CD4-positive, alpha-beta memory T cell (primary cell): ENCODE measurements at places on chromosomes 12 and 14. TPM values are rescaled to one million over a fixed set of nuclear protein-coding genes. Genes with fewer than 3 reads are reported as not detected.

COL2A1 gene
- not detected for total RNA-seq

TMEM253 gene
- total RNA-seq, result not detected

ADAM21 gene
- total RNA-seq, result not detected

MCRS1 gene
- 78.4 TPM for total RNA-seq

EFCAB11 gene
- total RNA-seq, result 1.3 TPM

CD4 gene
- 285 TPM for total RNA-seq

DNA sequence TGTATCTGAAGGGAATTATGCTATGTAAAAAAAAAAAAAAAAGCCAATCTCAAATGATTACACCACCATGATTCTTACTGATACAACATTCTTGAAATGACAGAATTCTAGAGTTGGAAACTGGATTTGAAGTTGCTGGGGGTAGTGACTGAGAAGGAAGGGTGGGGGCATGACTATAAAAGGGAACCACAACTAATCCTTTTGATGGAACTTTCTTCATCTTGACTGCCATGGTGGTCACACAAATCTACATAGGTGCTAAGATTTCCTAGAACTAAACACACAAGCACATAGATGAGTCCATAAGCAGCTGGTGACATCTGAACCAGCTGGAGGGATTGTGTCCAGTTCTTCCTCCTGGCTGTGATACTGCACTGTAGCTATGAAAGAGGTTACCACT, 51.4 kb downstream of the CLMN start:
- no peaks in the 10 kb centered on the region for H3K27me3 ChIP-seq
- no peak for DNase-seq
- peaks cover 19% of the 10 kb centered on the region for H3K4me1 ChIP-seq
- H3K36me3 ChIP-seq, result no peaks in the 10 kb centered on the region
- H3K4me3 ChIP-seq, result no peak overlapping the region

- no peak overlapping the region for H3K4me3 ChIP-seq
- H3K27ac ChIP-seq, result no peak overlapping the region
- H3K27me3 ChIP-seq, result no peaks in the 10 kb centered on the region
- H3K36me3 ChIP-seq, result no peaks in the 10 kb centered on the region
- DNase-seq, result no peak
Observed at GRCh38 chr12:47114481-47114892, 34.7 kb upstream of the AMIGO2 start.

DNA sequence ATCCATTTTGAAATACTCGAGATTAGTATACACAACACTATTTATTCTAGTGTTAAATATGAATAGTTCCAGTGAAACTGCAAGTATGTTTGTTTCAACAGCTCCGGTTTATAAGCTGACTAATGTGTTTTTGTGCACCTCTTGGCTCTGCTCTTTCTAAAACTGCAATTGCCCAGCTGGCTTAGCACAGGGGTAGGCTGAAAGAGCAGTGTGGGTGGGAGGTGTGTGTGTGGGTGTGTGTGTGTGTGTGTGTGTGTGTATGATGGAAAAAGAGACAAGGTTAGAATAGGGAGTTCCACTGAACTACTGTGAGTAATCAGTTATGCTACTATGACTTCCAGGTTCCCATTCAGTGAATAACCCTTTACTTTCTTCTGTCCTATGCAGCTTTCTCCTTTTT, 37.8 kb upstream of the DDHD1 start:
- no peak overlapping the region for H3K27ac ChIP-seq
- no peak overlapping the region for H3K4me3 ChIP-seq
- no peaks in the 10 kb centered on the region for H3K27me3 ChIP-seq
- no peak for DNase-seq

DNA sequence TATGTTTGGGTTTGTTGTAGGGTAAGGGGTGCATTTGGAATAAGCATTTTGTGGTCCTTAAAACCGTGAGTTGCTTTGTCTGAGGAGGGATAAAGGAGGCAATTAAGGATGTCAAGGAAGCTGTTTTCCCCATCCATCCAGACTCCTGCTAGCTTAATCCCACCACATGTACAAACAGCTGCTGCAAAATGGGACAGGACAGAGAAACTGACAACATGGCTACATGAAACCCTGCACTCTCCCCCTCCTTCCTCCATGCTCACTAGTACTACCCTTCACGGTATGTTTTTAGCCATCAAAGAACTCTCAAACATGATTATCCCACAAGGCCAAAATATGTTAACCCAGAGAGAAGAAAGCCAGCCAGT, 20.6 kb downstream of the ST8SIA1 start:
- H3K4me1 ChIP-seq, result peaks cover 8% of the 10 kb centered on the region
- H3K4me3 ChIP-seq, result no peak overlapping the region
- no peaks in the 10 kb centered on the region for H3K27me3 ChIP-seq
- no peak for DNase-seq
- no peak overlapping the region for H3K27ac ChIP-seq

DNA sequence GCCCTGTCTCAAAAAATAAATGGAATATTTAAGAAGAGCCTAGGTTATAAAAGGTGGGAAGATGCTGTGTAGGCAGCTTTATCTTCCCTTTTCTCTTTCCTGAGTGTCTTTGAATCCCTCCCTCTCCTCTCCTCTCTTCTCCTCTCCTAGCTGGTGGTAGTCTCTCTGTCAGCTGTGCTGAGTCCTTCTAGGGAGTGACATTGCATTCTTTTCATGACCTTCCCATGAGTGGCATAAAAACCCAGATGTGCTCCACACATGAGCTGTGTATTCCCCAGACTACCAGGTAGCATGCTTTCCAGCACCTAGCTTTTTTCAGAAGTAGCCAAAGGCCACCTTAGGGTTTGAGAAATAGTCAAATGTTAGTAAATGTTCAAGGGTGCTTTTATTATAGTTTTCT, 23.6 kb downstream of the SAMD4A start:
- H3K4me3 ChIP-seq, result no peak overlapping the region
- no peak for DNase-seq
- H3K27me3 ChIP-seq, result no peaks in the 10 kb centered on the region
- no peak overlapping the region for H3K27ac ChIP-seq

DNA sequence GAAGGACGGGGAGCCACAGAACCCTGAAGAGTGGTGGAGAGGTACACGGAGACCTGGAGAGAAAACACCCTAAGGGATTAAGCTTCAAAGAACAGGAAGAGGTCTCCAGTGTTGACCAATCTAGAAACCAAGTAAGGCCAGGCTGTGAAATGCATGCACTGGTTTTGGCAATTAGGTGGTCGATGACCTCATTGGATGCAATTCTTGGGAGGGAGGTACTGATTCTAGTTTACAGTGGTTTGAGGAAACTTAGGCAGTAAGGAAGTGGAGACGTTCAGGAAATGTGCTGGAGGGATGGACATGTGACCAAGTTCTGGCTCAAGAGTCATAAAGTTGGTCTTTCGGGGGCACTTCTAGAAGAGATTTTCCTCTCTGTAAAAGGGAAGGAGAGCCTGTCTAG, 91.3 kb upstream of the CEP83 start:
- H3K27ac ChIP-seq, result no peak overlapping the region
- no peaks in the 10 kb centered on the region for H3K27me3 ChIP-seq
- DNase-seq, result no peak

- H3K27ac ChIP-seq, result no peak overlapping the region
- peaks cover 21% of the 10 kb centered on the region for H3K4me1 ChIP-seq
- no peak overlapping the region for H3K4me3 ChIP-seq
- H3K27me3 ChIP-seq, result no peaks in the 10 kb centered on the region
- H3K36me3 ChIP-seq, result no peaks in the 10 kb centered on the region
Observed at GRCh38 chr14:93033983-93034670, 81.6 kb downstream of the ITPK1 start.

GRCh38 chr14:104578321-104578720, 1.2 kb upstream of the C14orf180 start:
- no peaks in the 10 kb centered on the region for H3K27me3 ChIP-seq
- no peaks in the 10 kb centered on the region for H3K36me3 ChIP-seq
- H3K4me3 ChIP-seq, result no peak overlapping the region

DNA sequence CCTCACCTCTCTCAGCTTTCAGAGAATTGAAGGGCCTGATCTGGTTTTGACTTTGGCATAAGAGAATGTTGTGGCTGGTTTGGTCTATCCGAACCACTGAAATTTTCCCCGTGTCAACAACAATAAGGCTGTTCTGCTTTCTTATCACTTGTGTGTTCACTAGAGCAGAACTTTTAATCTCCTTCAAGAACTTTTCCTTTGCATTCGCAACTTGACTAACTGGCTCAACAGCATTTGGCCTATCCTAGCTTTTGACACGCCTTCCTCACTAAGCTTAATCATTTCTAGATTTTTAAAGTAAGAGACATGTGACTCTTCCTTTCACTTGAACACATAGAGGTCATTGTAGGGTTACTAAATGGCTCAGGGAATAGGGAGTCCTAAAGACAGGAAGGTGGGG, 25.9 kb upstream of the EDDM3A start:
- no peak overlapping the region for H3K4me3 ChIP-seq
- no peaks in the 10 kb centered on the region for H3K4me1 ChIP-seq
- peaks cover 1% of the 10 kb centered on the region for H3K27me3 ChIP-seq
- no peak overlapping the region for H3K27ac ChIP-seq
- no peak for DNase-seq

DNA sequence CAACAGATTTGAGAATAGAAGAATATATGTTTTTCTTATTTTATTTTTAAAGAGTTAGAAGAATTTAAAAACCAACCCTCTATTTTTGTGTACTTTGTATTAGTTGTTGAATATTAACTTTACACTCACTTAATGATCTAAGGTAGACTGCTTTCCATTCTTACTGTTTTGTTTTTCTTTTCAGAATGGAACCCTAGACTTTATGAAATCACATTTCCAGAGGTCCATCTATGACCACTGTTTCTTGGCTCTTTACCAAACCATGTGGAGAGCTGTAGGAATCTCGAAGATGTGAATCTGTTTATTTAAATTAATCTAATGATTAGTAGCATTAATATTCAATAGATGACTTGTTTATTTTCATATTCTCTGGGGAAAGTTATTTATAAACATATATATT, 7.2 kb upstream of the PIK3C2G start:
- no peak overlapping the region for H3K27ac ChIP-seq
- no peak overlapping the region for H3K4me3 ChIP-seq
- no peaks in the 10 kb centered on the region for H3K36me3 ChIP-seq
- no peak for DNase-seq

DNA sequence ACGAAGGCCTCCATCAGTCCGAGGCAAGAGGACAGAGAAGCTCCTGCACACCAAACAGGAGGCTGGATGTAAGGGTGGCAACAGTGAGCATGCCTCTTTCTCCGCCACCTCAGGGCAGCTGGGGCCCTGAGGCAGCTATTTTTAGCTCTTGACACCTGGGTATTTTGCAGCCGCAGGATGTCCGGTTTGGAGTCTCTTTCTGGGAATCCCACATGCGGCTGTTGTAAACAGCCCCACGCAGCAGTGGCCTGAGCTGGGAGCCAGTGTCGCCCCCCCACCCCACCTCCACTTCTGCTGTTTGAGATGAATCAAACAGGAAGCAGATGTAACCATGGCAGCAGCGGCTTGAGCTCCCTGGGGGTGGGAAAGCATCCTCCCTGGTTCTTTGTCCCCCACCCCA, 11.7 kb downstream of the HDAC7 start:
- peak overlapping the region; percentile 25 for H3K4me3 ChIP-seq
- peak overlapping the region; percentile 73 for H3K27ac ChIP-seq
- H3K4me1 ChIP-seq, result peaks cover 98% of the 10 kb centered on the region
- peaks cover 4% of the 10 kb centered on the region for H3K36me3 ChIP-seq

GRCh38 chr14:55332654-55333570, 61.7 kb downstream of the FBXO34 start:
- peaks cover 83% of the 10 kb centered on the region for H3K4me1 ChIP-seq
- H3K27ac ChIP-seq, result peak overlapping the region; percentile 67
- H3K4me3 ChIP-seq, result peak overlapping the region; percentile 56

- no peak for DNase-seq
- H3K27ac ChIP-seq, result no peak overlapping the region
- no peak overlapping the region for H3K4me3 ChIP-seq
- H3K27me3 ChIP-seq, result no peaks in the 10 kb centered on the region
- no peaks in the 10 kb centered on the region for H3K36me3 ChIP-seq
- no peaks in the 10 kb centered on the region for H3K4me1 ChIP-seq
Observed at GRCh38 chr12:18502422-18502968, 235.3 kb downstream of the PLCZ1 start.

DNA sequence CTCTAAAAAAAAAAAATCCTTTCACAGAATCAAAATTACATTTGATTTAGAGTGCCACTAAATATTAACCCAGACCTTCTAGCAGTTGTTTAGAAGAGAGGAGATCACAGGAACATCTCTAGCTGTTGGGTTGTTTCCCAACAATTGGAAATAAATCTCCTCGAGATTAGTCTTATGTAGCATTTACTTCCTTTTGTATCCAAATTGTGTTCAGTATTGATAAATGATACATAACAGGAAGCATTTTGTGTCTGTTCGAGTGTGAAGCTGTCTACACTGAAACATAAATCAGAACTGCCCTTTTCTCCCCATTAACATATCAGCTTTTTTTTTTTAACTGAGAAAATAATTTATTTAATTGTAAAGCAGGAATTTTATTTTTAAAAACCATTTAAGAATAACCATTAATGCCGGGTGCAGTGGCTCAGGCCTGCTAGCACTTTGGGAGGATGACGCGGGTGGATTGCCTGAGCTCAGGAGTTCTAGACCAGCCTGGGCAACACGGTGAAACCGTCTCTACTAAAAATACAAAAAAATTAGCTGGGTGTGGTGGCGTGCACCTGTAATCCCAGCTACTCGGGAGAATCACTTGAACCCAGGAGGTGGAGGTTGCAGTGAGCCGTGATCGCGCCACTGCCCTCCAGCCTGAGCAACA, 14.7 kb upstream of the CAND1 start:
- H3K4me1 ChIP-seq, result no peaks in the 10 kb centered on the region
- DNase-seq, result no peak
- no peak overlapping the region for H3K27ac ChIP-seq
- no peaks in the 10 kb centered on the region for H3K36me3 ChIP-seq
- H3K27me3 ChIP-seq, result no peaks in the 10 kb centered on the region
- no peak overlapping the region for H3K4me3 ChIP-seq

GRCh38 chr12:106522708-106523107, 60.1 kb upstream of the RFX4 start:
- no peaks in the 10 kb centered on the region for H3K4me1 ChIP-seq
- H3K4me3 ChIP-seq, result no peak overlapping the region
- DNase-seq, result no peak
- H3K36me3 ChIP-seq, result no peaks in the 10 kb centered on the region
- H3K27me3 ChIP-seq, result no peaks in the 10 kb centered on the region
- H3K27ac ChIP-seq, result no peak overlapping the region

GRCh38 chr12:45363903-45364302, 148.0 kb downstream of the ANO6 start:
- no peak for DNase-seq
- H3K4me3 ChIP-seq, result no peak overlapping the region

GRCh38 chr12:24582954-24583601, 365.8 kb downstream of the BCAT1 start:
- H3K27me3 ChIP-seq, result no peaks in the 10 kb centered on the region
- H3K4me1 ChIP-seq, result no peaks in the 10 kb centered on the region
- no peaks in the 10 kb centered on the region for H3K36me3 ChIP-seq
- H3K4me3 ChIP-seq, result no peak overlapping the region
- no peak overlapping the region for H3K27ac ChIP-seq
- DNase-seq, result no peak

DNA sequence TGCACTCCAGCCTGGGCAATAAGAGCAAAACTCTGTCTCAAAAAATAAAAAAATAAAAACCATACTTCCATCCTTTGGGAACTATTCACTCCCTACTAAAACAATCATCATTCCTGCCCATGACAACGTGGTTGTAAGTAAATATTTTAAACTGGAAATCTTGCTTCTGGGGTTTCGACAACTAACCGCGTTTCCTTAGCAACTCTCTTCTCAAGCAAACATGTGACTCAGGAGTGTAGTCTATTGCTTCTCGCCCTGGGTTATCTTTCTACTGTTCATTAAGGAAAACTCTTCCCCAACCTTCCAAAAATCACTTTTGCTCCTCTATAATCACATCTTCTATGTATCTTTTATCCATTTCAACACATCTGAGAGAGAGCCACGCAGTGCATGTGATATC, 21.8 kb downstream of the APPL2 start:
- H3K27me3 ChIP-seq, result no peaks in the 10 kb centered on the region
- H3K4me3 ChIP-seq, result no peak overlapping the region
- H3K27ac ChIP-seq, result no peak overlapping the region
- no peaks in the 10 kb centered on the region for H3K4me1 ChIP-seq
- peaks cover 21% of the 10 kb centered on the region for H3K36me3 ChIP-seq
